ENCODE measurements at places on chromosomes 5 and 9.
A peak's percentile ranks its signal among the peaks of the same experiment; 100 is the strongest.

GRCh38 chr5:93926831-93927620, 185.6 kb upstream of the POU5F2 start:
- no peak for DNase-seq

- DNase-seq = no peak
Measured at GRCh38 chr9:32483343-32483742, 42.7 kb downstream of the RIGI start.

DNA sequence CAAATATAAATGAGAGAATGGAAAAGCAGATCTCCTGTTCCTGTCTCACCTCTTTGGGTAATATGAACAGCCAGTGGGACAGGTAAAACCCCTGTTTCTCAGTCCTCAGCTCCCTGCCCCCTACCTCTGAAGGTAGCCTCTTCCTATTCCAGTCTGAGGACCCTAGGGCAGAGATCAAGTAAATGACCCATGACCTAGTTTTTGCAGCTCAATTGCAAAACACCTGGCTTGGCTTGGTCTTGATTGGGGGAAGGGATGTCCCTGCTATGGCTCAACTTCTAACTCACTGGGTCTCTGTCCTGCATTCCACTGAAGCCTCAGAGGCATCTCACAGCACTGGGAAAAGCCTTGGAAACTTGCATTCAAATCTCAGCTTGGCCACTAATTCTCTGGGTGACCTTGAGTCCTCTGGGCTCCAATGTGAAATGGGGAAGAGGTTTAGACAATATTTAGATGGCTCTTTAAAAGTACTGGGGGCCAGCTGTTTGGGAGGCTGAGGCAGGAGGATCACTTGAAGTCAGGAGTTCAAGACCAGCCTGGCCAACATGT, 1.6 kb upstream of the GALT start:
- DNase-seq = no peak

DNA sequence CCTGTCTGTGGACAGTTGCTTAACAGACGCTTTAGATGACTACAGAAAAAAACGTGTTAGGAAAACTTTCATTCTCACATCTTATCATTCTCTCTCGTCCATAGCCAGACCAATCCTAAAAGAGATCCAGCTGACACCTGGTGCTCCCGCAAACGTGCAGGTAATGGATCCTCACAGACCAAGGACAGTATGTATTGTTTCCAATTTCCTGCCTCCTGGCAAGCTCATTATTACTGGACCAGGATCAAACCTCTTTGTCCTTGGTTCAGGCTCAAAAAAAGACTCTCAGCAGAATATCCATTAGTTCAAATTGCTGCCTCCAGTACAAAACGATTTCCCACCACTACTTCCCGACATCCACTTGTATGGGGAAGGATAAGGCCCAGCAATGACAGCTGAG, 62.4 kb downstream of the SERINC5 start:
- DNase-seq = peak; percentile 58

DNA sequence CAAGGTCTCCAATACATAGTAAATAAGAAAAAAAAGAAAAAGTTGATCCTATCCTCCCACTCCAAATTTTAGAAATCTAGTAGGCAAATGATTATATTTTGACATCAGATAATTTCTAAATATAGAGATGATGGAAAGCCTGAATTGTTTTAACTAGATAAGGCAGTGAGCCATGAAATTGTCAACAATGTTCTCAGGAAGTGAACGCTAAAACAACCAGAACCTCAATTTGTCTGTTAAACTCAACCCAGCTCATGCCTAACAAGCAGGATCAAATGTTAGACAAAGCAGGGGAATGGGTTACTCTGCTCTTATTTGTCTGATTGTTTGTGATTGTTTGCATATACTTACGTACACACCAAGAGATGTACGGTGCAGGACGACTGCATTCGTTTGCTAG, 49.2 kb downstream of the ESM1 start:
- DNase-seq = no peak

- DNase-seq = no peak
Measured at GRCh38 chr5:142115937-142116614, 7.5 kb downstream of the NDFIP1 start.

DNA sequence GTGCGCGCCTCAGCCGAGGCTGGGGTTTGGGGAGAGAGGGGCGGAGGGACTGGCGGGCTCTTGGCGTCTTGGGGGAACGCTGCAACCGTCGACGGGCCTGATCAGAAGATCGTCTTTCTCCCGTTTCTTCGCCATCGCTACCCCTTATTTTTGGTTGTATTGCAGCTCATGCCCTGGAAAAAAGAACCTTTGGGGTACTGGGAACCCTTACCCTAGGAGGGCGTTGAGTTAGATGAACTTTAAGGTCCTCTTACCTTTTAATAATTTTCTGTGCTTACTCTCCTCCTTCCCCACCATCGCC, 719 bp downstream of the PAIP2 start:
- DNase-seq = no peak

DNA sequence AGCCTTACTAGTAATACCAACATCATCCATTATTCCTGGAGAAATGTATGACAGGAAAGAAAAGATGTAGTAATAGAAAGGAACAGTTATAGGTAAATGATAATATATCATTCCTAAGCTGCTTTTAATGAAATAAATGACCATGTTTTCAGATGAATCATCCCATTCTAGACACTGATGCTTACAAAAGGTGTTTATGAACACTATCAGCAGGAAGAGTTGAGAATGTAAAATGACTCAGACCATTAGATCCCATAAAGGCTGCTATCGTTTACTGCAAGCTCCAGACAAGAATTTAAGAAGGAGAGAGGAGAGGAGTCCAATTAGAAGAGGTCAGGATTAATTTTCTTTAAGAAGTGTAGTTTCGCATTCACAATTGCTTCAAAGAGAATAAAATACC, 1033.5 kb downstream of the EFNA5 start:
- DNase-seq = no peak

DNA sequence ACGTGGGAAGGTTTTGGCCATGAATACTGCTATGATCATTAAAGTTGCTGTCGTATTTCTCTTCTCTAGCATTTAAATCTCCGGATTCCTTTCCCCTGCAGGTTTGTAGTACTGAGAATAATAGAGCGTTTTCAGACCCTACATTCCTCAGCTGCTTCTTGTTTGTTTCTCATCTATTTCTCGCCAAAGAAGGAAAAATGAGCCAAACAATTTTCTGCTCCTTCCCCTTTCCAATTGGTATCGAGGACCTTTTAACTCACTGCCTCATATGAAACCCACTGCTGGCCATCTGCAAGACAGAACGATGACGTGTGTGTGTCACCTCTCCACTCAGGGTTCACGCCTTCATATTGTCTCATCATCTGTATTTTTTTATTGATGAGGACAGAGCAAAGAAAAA, 689.4 kb upstream of the WWC1 start:
- peak; percentile 11 for DNase-seq

- DNase-seq = no peak
Measured at GRCh38 chr5:135492319-135492626, 40.1 kb upstream of the TIFAB start.

GRCh38 chr9:113734826-113735225, 141.3 kb upstream of the ZNF618 start:
- no peak for DNase-seq

GRCh38 chr5:53856506-53856905, 296.1 kb downstream of the NDUFS4 start:
- DNase-seq = no peak

GRCh38 chr9:31347082-31347617, 1037.3 kb upstream of the ACO1 start:
- DNase-seq = no peak

- no peak for DNase-seq
Measured at GRCh38 chr9:30774326-30774725, 1610.1 kb upstream of the ACO1 start.

DNA sequence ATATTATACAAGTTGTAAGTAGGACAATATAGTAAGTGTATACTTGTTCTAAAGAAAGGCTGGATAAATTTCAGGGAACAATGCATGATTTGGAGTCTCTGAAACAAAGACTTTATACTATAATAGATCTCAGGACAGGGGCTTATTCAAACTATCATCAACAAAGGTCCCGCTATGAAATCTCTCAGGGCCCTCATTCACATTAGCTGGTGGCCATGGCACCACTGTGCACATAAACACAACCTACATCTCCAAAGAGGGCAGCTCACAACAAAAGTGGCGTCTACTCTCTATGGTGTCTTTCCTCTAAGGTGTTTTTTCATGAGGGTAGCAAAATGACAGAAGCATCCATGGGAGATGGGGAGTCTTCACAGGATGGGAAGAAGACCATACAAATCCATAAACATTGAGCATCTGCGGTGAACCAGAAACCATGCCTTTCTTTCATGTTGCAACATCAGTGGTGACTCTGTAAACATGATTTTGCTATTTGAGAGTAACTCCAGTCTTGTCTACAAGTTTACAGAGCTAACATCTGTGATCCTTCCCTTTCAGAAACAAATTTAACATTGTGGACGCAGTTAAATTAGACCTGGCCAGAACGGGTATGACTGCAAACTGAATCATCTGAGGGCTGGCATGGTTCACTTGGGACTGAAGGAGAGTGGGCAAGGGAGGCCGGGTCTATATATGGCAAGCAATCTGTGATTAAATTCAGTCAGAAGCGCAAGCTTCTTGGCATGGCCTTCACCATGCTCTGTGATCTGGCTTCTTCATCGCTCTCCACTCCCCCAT, 5.5 kb downstream of the TTLL11 start:
- no peak for DNase-seq

- DNase-seq = peak; percentile 90
Measured at GRCh38 chr5:150217873-150218692, 28.2 kb downstream of the SLC6A7 start.

DNA sequence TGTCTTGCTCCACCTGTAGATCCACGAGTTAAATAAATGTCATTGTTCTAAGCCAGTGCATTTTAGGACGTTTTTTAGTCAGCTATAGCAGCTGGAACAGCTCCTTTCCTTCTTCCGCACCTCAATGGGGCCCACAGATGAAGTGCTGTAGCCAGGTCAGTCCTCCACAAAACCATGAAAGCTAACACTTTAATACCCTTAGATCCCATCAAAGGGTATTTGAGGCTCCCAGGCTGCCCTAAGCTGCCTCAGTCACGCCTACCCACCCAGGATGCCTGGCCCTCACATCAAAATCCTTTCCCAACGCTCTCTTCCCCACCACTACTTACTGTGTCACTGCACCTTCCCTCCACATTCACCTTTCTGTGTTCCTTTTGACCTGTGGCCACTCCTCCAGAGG, 44.1 kb upstream of the ACO1 start:
- no peak for DNase-seq

DNA sequence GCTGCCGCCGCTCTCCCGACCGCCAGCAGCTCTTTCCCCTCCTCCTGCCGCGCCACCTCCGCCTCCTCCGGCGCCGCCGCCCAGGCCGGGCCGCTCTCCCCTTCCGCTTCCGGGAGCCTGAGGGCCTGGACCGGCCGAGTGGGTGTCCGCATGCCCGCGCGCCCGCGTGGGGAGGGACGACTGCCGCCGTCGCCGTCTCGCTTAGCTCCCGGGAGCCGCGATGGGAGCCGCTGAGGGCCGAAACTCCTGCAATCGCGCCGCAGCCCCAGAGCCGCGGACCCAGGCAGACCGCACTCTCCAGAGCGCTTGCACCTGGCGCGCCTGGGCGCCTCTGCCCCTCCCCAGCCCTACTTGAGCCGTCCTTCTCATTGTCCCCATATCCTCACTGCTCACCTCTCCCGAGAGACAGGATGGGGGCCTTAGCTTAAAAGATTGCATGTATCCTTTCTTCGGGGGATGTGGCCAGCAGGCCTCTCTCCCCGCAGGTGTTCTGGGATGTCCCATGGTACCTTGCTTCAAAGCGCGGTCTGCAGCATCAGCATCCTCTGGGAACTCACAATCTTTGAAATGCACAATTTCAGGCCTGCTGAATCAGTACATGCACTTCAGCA, at the start of gene ZDHHC21:
Gene ZDHHC21, minus strand, starts transcription at position 182 of the 611 bp plus-strand sequence. CDS start 19,092 bp downstream, outside the sequence.
- peak; percentile 82 for DNase-seq

- DNase-seq = peak; percentile 26
Measured at GRCh38 chr9:107548298-107549142, 59.0 kb upstream of the KLF4 start.

GRCh38 chr9:93969328-93969661, 14.1 kb upstream of the BARX1 start:
- DNase-seq = no peak

- peak; percentile 1 for DNase-seq
Measured at GRCh38 chr5:176731506-176732160, 78.7 kb upstream of the UNC5A start.

DNA sequence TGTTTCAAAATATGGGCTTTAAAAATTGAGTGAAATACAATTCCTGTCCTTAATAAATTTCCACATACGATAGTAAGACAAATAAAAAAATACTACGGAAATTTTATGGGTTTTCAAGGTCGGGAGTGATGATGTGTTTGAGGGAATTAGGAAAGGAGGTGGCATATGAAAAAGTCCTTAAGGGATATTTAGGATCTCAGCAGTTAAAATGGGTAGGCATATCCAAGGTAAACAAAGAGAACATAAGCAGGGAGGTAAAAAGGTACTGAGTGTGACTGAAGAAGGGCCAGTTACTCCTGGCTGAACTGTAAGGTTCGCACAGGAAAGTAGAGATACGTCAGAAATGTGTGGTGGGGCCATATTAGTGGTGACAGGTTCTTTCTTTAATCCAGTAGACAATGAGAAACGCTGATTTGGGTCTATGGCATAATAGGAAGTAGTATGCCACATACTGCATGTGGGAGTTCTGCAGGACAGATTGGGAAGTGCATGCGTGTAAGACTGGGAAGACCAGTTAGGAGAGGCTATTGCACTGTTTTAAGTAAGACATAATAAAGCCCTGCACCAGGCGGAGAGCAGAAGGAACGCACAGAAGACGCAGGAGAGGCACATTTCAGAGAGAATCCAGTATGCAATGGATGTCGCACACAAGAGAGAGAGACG, 937 bp upstream of the HMGCR start:
- DNase-seq = no peak

GRCh38 chr9:104748359-104749031, 1.0 kb downstream of the NIPSNAP3A start:
- peak; percentile 35 for DNase-seq

DNA sequence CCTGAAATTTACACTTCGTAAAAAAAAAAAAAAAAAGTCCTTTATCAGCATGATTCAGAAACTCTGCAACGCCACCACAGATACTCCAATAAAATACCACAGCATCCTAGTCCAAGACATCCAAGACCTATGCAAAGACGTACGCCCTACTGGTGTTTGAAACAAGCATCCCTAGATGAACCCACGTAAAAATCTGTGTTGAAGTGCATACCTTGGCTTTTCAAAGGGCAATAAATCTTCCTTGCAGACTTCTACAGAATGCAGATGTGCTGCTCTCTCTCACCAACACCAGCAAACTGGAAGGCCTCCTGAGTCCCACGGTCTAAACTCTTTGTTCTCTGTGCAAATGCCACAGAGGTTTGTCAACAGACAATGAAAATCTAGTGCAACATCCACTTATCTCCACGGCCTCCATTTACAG, 38.8 kb downstream of the MYO10 start:
- no peak for DNase-seq

- DNase-seq = no peak
Measured at GRCh38 chr5:124936626-124936933, 190.1 kb upstream of the ZNF608 start.

DNA sequence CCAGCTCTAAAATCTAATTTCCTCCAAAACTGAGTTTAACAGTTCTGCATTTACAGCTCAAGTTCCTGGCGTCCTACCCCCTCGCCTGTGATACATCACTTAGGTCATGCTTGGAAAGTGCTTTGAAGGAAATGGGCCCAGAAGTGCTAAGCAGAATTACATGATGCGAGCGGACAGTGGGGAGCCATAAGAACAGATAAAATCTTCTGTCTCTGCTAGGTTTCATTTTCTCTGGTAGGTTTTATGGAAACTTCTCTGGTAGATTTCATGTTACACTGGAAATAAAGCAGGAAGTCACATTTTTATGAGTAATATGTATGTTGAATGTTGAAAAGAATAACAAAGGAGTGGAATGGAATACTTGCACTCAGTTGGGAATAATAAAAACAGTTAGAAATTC, 138.3 kb downstream of the ZDHHC21 start:
- peak; percentile 83 for DNase-seq
